H1 (cell line): ENCODE measurements at places on chromosomes 16 and 17. TPM values are rescaled to one million over a fixed set of nuclear protein-coding genes. Genes with fewer than 3 reads are reported as not detected.
A peak's percentile ranks its signal among the peaks of the same experiment; 100 is the strongest.

ENDOV gene
- total RNA-seq, result 10.5 and 10.6 TPM in 2 replicates

RNF157 gene
- total RNA-seq, result 13.4 and 14.9 TPM in 2 replicates

PDILT gene
- not detected in 2 replicates for total RNA-seq

FOXC2 gene
- total RNA-seq, result 0.09 and 0.11 TPM in 2 replicates

KRT25 gene
- not detected in 2 replicates for total RNA-seq

SKAP1 gene
- total RNA-seq, result not detected in 2 replicates

CHST5 gene
- total RNA-seq, result 0.13 and 0.15 TPM in 2 replicates

HBA1 gene
- 1.1 and 2.3 TPM in 2 replicates for total RNA-seq

DNA sequence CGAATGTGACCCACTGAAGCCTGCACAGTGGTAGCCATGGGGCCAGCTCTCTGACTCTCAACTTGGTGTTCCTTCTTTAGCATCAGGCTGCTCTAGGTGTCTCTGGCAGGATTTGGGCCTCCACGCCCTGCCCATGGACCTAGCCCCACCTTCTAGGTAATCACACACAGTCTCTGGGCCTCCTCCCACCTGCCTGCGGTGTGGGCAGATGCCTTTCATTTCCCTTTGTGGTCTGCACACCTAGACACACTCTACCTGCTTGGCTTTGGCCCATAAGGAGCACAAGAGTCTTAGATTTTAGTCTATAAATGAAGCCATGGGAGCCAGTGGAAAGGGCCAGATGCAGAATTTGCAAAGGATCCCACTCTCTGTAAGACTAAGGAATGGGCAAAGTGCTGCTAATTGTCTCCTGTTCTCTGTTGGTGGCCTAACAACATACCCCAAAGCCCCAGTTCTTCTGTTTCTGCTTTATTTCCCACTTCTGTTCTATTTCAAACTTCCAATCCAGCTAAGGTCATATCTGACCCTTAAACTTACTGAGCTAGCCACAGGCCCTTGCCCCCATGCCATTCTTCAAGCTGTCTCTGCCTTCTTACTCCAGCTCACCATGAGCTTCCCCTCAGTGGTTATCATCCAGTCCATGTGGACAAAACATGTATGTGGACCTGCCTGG is 7.2 kb upstream of the MFSD6L start:
- no peak overlapping the region for H3K27ac ChIP-seq
- DNase-seq, result peak; percentile 28
- H3K36me3 ChIP-seq, result no peaks in the 10 kb centered on the region
- peaks cover 9% of the 10 kb centered on the region; the same call in 1 of the 2 replicates for H3K4me1 ChIP-seq
- H3K4me3 ChIP-seq, result no peak overlapping the region

DNA sequence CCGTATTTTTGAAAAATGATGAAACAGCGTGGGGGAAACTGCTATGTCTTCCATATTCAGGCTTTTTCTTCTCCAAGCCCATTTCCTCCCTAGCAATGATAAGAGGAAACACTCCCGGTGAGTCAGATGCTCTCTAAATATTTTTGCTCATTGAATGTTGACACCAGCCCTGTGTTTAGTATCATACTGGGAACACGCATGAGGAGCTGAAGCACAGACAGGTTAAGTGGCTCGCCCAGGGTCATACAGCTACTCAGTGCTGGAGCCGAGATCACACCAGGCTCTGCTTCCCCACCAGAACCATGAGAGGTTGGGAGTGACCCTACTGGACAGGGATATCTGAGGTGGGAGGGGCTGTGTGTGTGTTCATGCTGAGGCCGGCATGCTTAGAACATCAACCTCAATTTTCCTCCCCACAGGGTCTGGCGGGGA is 37.8 kb upstream of the ADGRG1 start:
- H3K27ac ChIP-seq, result no peak overlapping the region
- no peak overlapping the region for H3K4me3 ChIP-seq
- no peaks in the 10 kb centered on the region for H3K36me3 ChIP-seq
- H3K4me1 ChIP-seq, result no peaks in the 10 kb centered on the region; the same call in 1 of the 2 replicates
- no peaks in the 10 kb centered on the region for H3K27me3 ChIP-seq

GRCh38 chr16:62190426-62190825 is 154.2 kb upstream of the CDH8 start:
- H3K4me3 ChIP-seq, result no peak overlapping the region
- H3K27ac ChIP-seq, result no peak overlapping the region
- no peaks in the 10 kb centered on the region for H3K4me1 ChIP-seq
- DNase-seq, result no peak
- H3K36me3 ChIP-seq, result no peaks in the 10 kb centered on the region
- no peaks in the 10 kb centered on the region for H3K27me3 ChIP-seq

DNA sequence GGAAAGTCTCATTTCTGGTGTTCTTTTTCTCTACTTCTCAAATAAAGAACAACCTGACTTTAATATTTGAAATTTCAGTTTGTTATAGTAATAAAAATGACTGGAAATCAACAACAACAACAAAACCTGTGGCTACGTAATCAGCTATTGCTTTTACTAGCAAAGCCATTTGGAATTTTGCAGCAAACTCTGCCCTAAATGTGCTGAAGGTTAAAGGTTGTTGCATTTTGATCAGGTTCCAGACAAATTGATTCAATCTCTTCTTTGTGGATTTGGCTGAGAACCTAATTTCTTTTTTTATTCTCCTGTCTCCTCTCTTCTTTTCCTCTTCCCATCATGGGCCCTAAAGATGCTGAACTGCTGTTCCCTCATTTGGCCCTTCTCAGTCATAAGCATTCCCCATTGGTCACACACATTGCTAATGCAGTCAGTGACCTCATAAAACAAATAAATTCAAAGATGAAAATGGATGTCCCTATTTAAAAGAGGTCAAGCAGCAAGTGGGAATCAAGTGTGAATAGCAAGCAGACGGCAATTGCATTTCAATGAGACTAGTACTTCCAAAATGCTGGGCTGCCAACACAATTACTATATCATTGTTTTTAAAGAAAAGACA is 795.1 kb upstream of the CDH8 start:
- H3K27me3 ChIP-seq, result no peaks in the 10 kb centered on the region
- no peak for DNase-seq
- H3K27ac ChIP-seq, result no peak overlapping the region
- H3K36me3 ChIP-seq, result no peaks in the 10 kb centered on the region
- H3K4me1 ChIP-seq, result peaks cover 4% of the 10 kb centered on the region

- no peak overlapping the region for H3K4me3 ChIP-seq
- no peaks in the 10 kb centered on the region for H3K27me3 ChIP-seq
- H3K4me1 ChIP-seq, result peaks cover 5% of the 10 kb centered on the region
- DNase-seq, result no peak
- H3K36me3 ChIP-seq, result no peaks in the 10 kb centered on the region
- H3K27ac ChIP-seq, result no peak overlapping the region
Measured at GRCh38 chr16:65323655-65324237, 201.9 kb upstream of the CDH11 start.

DNA sequence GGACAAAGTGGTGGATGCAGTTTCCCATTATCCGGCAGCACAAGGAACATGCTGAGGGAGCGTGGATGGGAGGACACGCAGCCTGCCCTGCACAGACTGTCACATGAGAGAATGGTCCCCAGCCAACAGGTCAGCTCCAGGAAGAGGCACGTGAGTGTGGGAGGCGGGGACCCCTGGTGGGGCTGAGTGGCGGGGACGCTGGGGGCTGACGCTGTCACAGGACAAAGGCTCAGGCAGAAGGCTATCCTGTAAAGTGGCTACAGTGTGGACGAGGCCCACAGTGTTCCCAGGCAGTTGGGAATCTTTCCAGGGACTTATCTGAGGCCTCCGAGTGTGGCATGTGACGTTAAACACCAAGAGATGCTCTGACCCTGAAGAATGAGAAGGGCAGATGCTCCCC is 30.4 kb downstream of the MBTPS1 start:
- peaks cover 17% of the 10 kb centered on the region; the same call in 1 of the 2 replicates for H3K36me3 ChIP-seq
- H3K27ac ChIP-seq, result no peak overlapping the region
- H3K27me3 ChIP-seq, result no peaks in the 10 kb centered on the region
- H3K4me1 ChIP-seq, result no peaks in the 10 kb centered on the region
- H3K4me3 ChIP-seq, result no peak overlapping the region

DNA sequence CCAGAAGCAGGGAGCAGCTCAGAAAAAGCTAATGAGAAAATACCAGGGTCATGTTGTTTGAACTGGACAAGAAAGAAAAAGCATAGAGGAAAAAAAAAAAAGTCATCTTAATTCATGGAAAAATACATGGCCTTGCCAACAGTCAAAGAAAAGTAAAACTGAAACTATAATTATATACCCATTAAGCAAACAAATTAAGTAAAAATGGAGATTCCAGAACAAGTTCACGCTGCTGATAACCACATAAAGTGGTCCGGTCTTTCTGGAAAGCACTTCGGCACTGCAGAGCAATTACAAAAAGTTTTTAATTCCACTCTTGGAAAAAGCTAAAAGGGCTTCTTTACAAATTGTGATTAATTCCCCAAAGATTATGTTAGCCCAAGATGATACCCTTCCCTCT is 12.4 kb upstream of the P2RX5 start:
- H3K36me3 ChIP-seq, result no peaks in the 10 kb centered on the region
- no peaks in the 10 kb centered on the region for H3K27me3 ChIP-seq
- H3K27ac ChIP-seq, result no peak overlapping the region
- DNase-seq, result no peak
- no peak overlapping the region for H3K4me3 ChIP-seq
- no peaks in the 10 kb centered on the region for H3K4me1 ChIP-seq

GRCh38 chr17:42286411-42287221 is 1.7 kb upstream of the STAT5A start:
- H3K27me3 ChIP-seq, result peaks cover 30% of the 10 kb centered on the region
- peaks cover 14% of the 10 kb centered on the region; the same call in 1 of the 2 replicates for H3K4me1 ChIP-seq
- no peak overlapping the region for H3K4me3 ChIP-seq
- H3K36me3 ChIP-seq, result no peaks in the 10 kb centered on the region
- DNase-seq, result no peak

- no peaks in the 10 kb centered on the region for H3K27me3 ChIP-seq
- no peak overlapping the region for H3K4me3 ChIP-seq
- H3K4me1 ChIP-seq, result no peaks in the 10 kb centered on the region
- no peak overlapping the region for H3K27ac ChIP-seq
- no peak for DNase-seq
Measured at GRCh38 chr16:65598621-65599020, 476.8 kb upstream of the CDH11 start.

DNA sequence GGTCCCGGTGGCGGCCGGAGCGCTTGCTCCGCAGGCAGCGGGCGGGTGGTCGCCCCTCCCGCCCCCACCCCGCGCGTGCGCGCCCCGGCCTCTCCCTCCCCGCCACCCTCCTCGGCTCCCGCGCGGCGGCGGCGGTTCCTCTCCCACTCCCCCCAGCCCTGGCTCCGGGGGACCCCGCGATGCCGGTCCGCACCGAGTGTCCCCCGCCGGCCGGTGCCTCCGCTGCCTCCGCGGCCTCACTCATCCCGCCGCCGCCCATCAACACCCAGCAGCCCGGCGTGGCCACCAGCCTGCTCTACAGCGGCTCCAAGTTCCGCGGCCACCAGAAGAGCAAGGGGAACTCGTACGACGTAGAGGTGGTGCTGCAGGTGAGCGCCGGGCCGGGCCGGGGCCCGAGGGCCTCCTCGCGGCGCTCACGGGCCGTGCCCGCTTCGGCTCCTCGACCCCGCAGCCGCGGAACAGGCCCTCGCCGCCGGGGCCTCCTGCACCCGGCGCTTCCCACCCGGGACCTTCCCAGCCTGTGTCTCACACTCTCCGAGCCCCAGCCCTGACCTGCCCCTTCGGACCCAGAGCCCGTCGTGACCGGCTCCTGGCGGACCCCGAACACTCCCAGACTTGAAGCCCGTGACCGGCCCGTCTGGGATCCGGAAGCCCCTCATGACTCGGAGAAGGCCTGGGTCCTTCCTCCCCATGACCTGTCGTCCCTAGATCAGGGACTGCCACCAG is 490 bp downstream of the GID4 start:
- H3K4me1 ChIP-seq, result peaks cover 3% of the 10 kb centered on the region
- H3K27ac ChIP-seq, result no peak overlapping the region
- peak; percentile 56 for DNase-seq
- H3K27me3 ChIP-seq, result peaks cover 5% of the 10 kb centered on the region; the same call in 1 of the 2 replicates
- H3K4me3 ChIP-seq, result peak overlapping the region; percentile 60

GRCh38 chr17:40097931-40098845 is 2.2 kb downstream of the NR1D1 start:
- peaks cover 9% of the 10 kb centered on the region; the same call in 1 of the 2 replicates for H3K27me3 ChIP-seq
- peaks cover 13% of the 10 kb centered on the region for H3K4me1 ChIP-seq
- no peak for DNase-seq
- H3K4me3 ChIP-seq, result peak overlapping the region; percentile 3; the same call in 1 of the 2 replicates
- H3K36me3 ChIP-seq, result no peaks in the 10 kb centered on the region; the same call in 1 of the 2 replicates

- H3K27me3 ChIP-seq, result no peaks in the 10 kb centered on the region; the same call in 1 of the 2 replicates
- no peak for DNase-seq
- no peak overlapping the region for H3K27ac ChIP-seq
- peaks cover 4% of the 10 kb centered on the region for H3K4me1 ChIP-seq
Measured at GRCh38 chr17:3977387-3977786, 13.2 kb upstream of the ATP2A3 start.

DNA sequence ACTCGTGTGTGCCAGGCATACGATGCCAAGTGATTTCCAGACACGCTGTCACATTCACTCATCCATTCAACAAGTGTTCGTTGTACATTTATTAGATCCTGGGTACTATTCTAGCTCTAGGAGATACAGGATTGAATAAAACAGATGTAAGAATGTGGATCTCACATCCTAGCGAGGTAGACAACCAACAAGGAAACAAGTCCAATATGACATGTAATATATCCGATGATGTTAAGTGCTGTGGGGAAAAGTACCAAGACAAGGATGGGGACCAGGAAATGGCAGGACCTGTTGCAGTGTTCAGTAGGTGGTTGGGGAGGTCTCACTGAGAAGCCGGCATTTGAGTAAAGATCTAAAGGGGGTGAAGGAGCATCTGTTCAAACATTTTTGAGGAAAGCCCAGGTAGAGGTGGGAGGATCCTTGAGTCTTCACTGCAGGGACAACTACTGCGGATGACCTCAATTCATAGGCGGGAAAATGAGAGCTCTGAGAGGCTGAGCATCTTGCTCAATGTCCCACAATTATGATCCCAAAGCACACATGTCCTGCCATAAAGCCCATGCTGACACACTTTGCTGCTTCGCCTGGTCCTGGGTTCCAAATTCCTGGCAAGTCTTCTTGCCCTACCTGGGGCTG is 129.4 kb downstream of the ASIC2 start:
- no peak for DNase-seq
- H3K4me3 ChIP-seq, result no peak overlapping the region
- H3K27ac ChIP-seq, result no peak overlapping the region
- H3K27me3 ChIP-seq, result no peaks in the 10 kb centered on the region
- H3K4me1 ChIP-seq, result no peaks in the 10 kb centered on the region

- DNase-seq, result no peak
- no peaks in the 10 kb centered on the region for H3K27me3 ChIP-seq
- peaks cover 5% of the 10 kb centered on the region; the same call in 1 of the 2 replicates for H3K4me1 ChIP-seq
- H3K36me3 ChIP-seq, result peaks cover 31% of the 10 kb centered on the region
Measured at GRCh38 chr16:31711344-31711845, 162.2 kb upstream of the ZNF267 start.

- 0 out of 2 replicates have a peak, but pooled peaks cover 2% of the 10 kb centered on the region for H3K4me1 ChIP-seq
- no peak overlapping the region for H3K27ac ChIP-seq
- DNase-seq, result no peak
- H3K36me3 ChIP-seq, result no peaks in the 10 kb centered on the region
Measured at GRCh38 chr16:49738001-49738400, 117.9 kb downstream of the ZNF423 start.

- peak; percentile 17 for DNase-seq
- no peaks in the 10 kb centered on the region for H3K36me3 ChIP-seq
- H3K4me3 ChIP-seq, result no peak overlapping the region
- H3K27me3 ChIP-seq, result no peaks in the 10 kb centered on the region
- H3K4me1 ChIP-seq, result no peaks in the 10 kb centered on the region
Measured at GRCh38 chr17:30554839-30555751, 77.9 kb downstream of the GOSR1 start.
